ENCODE measurements at places on chromosomes 2 and 18. TPM values are rescaled to one million over a fixed set of nuclear protein-coding genes. Genes with fewer than 3 reads are reported as not detected.

- DNase-seq: no peak
Observed at GRCh38 chr2:230666885-230667712, 45.5 kb upstream of the CAB39 start.

GRCh38 chr2:200156166-200156835 lies 150.2 kb upstream of the SPATS2L start:
- peak; percentile 44 for DNase-seq

DNA sequence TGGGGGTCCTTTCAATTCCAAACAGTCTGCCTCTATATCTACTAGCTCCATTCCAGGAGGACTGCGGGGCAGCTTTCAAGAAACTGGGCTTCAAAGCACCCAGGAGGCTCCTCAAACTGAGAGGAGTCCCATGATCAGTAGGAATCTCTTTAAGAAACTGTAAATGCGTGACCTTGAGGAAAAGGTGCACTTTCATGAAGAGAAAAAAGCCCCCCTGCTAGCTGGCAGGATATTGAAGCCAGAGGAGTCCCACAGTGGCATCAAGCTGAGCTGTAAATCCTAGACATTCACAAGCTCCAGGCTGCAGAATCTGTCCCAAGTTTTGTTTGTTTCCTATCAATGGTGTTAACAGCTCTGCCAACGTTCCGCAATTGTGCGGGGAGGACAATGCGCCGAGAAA lies 790.1 kb downstream of the SLC4A3 start:
- DNase-seq: no peak

GRCh38 chr2:72859831-72860262 lies 27.4 kb upstream of the SPR start:
- DNase-seq: peak; percentile 56

GRCh38 chr18:11112286-11112685 lies 37.1 kb downstream of the PIEZO2 start:
- DNase-seq: no peak

DNA sequence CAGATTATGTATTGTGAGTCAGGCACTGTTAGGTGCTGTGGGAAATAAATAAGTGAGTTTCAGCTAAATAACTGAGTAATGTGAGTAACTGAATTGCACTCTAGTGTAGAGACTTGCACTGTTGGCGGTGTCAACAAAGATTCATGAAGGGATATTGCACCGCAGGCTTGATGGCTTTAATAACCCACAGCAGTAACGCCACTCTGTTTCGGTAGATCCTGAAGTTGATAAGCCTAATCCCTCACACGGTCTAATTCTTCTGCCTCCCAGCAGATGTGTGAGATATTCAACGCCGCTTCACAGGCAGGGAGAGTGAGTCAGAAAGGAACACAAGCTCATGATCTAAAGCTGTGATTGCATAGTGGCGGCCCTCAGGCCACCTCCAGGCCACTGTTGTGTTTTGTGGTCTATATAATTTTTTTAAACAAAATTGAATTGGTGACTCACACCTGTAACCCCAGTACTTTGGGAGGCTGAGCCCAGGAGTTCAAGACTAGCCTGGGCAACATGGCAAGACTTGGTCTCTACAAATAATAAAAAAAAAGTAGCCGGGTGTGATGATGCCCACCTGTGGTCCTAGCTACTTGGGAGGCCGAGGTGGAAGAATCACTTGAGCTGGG lies 94.3 kb downstream of the LIPG start:
- no peak for DNase-seq

GRCh38 chr2:112627060-112628040 lies 18.4 kb upstream of the SLC20A1 start:
- peak; percentile 79 for DNase-seq

- no peak for DNase-seq
Observed at GRCh38 chr18:59448546-59448945, 89.5 kb upstream of the LMAN1 start.

GRCh38 chr2:45890819-45891218 lies 239.3 kb downstream of the PRKCE start:
- no peak for DNase-seq

DNA sequence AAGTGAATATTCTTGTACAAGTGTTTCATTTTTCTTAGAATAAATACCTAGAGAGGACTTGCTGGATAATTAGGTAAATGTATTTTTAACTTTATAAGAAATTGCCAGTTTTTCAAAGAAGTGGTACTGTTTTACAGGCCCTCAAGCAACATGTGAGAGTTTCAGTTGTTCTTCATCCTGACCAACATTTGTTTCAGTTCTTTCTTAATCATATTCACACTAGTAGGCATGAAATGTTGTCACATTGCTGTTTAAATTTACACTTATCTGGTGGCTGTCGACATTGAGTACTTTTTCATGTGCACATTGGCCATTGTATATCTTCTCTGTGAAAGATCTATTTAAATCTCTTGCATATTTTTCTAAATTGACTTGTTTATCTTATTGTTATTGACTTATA lies 178.1 kb downstream of the ACOXL start:
- DNase-seq: no peak

GRCh38 chr2:173715441-173715840 lies 249.7 kb downstream of the SP3 start:
- no peak for DNase-seq

- no peak for DNase-seq
Observed at GRCh38 chr2:130337735-130338325, 4.9 kb upstream of the IMP4 start.

DNA sequence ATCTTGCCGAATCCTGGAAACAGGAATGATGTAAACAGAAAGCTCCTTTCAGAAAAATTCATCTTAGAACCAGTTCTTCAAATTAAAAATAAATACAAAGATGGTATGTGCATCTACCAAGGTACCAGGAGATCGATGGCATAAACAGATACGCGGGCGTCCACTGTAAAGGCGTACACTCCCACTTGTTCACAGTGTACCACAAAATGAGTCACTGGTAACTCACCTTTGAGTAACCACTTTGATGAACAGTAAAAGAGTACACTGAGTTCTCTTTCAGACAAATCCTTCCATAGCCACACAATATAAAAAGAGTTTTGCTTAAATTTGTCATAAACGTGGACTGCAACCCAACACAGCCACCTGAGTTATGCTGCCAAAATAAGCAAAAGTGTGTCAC lies 128.3 kb downstream of the DNER start:
- no peak for DNase-seq

- DNase-seq: no peak
Observed at GRCh38 chr2:105697781-105698449, 46.8 kb upstream of the NCK2 start.

- DNase-seq: no peak
Observed at GRCh38 chr2:222706616-222707015, 35.2 kb downstream of the MOGAT1 start.

DNA sequence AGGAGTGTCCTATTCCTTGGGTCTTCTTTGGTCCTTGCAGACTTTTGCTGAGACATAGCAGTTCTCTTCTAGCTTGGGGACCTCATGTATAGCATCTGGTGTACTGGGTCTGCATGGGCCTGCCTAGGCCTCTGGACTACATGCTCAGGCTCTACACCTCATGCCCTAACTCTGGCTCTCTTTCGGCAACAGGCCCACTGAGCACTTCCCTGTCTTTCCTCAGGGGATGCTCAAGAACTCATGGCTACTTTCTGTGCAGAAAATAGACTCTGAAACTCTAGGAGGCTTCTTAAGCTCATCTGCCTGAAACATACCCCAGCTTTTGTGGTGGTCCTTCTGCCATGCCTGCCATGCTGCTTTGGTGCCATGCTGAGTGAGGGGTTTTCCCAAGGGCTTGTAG lies 21.5 kb upstream of the CPS1 start:
- DNase-seq: no peak

GRCh38 chr2:33336036-33336625 lies 140.3 kb upstream of the RASGRP3 start:
- no peak for DNase-seq

GRCh38 chr2:166413255-166413654 lies 37.5 kb upstream of the SCN9A start:
- DNase-seq: no peak

DNA sequence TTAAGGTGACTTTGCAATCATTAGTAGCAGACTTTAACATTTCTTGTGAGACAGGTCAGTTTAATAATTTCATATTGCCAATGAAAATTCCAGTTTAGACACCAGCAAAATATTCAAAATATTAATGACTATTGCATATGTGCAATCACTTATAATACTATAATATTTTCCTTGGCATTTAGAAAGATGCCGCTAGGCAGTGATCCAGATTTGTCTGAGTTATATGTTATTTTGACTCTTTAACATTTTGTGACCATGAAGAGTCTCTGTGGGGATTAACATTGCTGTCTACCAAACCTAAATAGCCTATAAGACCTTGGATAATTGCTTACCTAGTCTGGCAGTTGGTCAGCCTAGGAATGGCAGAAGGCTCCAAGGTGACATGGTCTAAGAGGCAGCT lies 389.6 kb downstream of the THSD7B start:
- DNase-seq: no peak

GRCh38 chr2:17976871-17977746 lies 98.6 kb downstream of the KCNS3 start:
- no peak for DNase-seq

DNA sequence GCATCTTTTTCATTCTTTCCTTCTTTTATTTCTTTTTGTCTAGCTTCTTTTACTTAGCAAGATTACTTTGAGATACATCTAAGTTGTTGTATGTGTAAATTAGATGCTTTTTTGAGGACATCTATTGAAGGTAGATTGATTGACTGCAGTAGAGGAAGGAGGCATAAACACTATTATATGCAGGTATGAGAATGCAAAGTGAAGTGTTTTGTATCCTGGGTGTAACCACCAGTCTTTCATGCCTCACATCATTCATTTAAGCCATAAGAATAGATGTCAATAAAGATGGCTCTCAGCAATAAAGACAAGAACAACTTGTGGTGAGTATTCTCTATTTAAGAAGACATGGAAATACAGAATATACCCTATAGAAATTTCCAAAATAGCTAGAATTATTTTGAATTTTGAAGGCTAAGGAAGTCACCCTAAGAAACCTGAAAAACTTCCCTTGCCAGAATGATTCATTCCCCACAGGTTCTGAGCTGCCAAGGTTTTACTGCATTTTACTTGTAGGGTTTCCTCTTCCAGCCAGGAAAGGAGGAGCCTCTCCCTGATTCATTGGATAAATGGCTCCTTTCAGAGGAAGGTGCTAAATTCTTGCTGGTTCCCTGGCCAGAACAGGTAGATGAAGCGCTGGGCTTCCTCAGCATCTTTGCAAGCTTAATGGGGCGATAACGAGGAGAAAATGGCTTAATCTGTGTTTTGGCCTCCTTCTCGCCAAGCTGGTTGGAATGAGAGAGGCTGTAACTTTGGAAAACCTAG lies 279.8 kb upstream of the SLC14A2 start:
- DNase-seq: no peak

DNA sequence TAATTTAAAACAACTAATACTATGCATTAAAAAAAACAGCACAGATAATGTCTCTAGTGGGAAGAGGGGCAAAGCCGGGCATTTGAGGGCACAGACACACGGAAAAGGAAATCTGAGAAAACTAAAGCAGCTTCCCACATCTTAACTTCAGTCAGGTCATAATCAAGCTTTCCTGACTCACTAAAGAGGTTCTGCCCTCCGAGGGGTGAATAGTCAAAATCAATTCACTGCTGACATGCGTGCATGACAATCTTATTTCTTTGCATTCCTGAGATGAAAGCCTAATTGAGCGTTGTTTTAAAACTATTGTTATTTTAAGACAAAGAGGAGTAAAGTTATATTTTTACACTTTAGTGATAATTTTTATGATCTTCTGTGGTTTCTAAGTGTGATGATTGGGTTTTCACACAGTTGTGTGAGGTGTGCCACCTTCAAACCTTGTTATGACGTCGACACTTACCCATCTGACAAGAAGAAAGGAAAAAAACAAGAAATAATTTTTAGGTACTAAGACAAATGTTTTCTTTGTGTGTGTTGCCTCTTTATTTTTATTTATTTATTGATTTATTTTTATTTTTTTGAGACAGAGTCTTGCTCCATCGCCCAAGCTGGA lies 90.9 kb downstream of the GATA6 start:
- DNase-seq: no peak

- no peak for DNase-seq
Observed at GRCh38 chr18:3110034-3110752, 97.2 kb upstream of the LPIN2 start.

DNA sequence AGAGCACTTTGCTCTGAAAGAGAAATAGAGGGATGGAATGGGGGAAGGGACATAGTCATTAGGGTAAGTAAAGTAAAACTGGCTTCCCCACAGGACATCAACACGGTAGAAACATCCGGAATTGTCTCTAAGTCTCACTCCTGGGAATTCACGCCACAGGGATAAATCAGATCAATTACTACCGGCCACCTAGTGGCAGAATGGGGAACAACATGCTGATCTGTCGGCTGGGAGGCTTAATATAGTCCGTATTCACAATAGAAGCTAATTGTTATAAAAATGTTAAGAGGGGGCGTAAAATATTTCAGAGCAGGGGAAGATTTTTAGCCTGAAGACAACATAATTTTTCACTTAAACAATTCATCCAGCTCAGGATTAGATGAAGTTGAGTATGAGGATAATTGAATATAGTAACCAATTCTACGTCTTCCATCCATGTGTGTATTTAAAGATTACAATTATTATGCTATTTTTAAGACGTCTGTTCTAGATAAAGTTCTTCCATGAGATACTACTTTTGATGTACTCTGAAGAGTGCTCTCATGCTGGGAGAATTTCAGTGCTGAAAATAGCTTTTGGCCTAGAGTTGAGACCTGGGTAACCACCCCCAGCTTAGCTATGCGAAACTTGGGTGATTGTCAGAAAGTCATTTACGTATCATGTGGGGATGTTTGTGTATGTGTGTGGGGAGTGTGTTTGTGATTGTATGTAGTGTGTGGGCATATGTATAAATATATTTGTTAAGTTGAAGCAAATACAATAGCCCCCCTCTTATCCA lies 65.7 kb downstream of the LRRTM1 start:
- DNase-seq: no peak

DNA sequence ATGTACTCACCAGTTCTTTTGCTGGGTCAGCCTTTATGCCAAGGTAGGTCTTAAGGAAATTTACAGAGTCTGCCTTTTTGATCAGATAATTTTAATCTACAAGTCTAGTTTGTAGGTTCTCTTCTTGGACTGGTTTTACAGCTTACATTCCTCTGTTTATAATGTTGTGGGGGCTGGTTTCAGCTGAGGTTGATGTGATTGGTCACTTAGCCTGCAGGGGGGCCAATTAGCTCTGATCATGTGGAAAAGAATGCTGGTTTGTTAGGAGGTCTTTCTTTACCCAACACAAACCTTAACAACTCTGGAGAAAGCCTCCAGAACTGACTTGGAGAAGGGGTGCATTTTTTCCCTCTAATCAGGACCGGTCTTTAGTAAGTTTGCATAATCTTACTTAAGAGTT lies at the start of gene KCNJ13:
TSS of gene KCNJ13 (minus strand) at position 131 of the 400 bp plus-strand sequence. CDS start 5,203 bp downstream, outside the sequence.
- no peak for DNase-seq

The CENPA gene
- 0.91 TPM for total RNA-seq

The SIGLEC15 gene
- 0.27 TPM for total RNA-seq

The CYB5A gene
- 183 TPM for total RNA-seq

The SLC66A3 gene
- total RNA-seq: 25.0 TPM

The RAB6C gene
- total RNA-seq: not detected

The CCBE1 gene
- 3.2 TPM for total RNA-seq

The IL36RN gene
- 121 TPM for total RNA-seq

The LIPG gene
- total RNA-seq: 3.6 TPM

The SERPINB3 gene
- 7.3 TPM for total RNA-seq

The PELI1 gene
- 38.4 TPM for total RNA-seq

The CHST9 gene
- 0.20 TPM for total RNA-seq

The MTCL1 gene
- total RNA-seq: 2.2 TPM

All from lower leg skin (tissue), 4 donors.